ENCODE measurements at places on chromosomes 7 and 10.
A peak's percentile ranks its signal among the peaks of the same experiment; 100 is the strongest.

- DNase-seq: no peak
Observed at GRCh38 chr10:109928475-109928891, 5.2 kb upstream of the XPNPEP1 start.

GRCh38 chr10:29063806-29064644, 224.8 kb upstream of the LYZL1 start:
- no peak for DNase-seq

DNA sequence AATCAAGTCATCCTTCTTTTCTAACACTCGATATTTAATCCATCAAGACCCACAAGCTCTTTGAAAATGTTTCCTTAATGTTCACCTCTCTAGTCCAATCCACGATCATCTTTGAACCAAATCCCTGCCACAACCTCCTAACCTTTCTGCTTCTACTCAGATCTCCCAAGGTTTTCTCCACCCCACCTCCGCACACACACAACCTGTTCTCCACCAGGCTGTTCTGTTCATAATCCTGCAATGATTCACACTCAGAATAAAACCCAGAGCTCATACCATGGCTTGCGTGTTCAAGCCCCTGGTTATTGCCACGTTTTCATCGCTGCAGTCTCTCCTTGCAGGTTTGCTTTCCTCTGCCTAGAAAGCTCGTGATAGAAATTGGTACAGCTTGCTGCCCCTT, 53.8 kb upstream of the BAMBI start:
- DNase-seq: no peak

DNA sequence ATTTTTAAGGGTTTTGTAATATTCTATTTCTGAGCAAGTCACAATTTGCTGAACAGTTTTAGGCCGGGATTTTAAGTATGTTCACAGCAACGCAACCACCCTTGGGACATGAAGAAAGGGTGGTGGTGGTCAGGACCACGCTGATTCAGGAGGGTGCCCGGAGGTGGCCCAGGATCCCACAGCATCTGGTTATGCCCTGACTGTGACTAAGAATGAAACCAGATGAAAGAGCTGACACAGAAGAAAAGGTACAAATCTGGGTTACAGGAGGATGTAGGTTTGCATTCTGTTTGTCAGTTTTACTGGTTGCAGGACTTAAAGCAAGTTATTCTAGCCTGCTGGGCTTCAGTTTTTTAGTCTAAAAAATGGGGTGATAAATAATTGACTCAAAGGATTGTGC, 279.7 kb downstream of the CCSER2 start:
- DNase-seq: no peak

GRCh38 chr10:22611425-22612115, 102.8 kb downstream of the PIP4K2A start:
- DNase-seq: peak; percentile 36

DNA sequence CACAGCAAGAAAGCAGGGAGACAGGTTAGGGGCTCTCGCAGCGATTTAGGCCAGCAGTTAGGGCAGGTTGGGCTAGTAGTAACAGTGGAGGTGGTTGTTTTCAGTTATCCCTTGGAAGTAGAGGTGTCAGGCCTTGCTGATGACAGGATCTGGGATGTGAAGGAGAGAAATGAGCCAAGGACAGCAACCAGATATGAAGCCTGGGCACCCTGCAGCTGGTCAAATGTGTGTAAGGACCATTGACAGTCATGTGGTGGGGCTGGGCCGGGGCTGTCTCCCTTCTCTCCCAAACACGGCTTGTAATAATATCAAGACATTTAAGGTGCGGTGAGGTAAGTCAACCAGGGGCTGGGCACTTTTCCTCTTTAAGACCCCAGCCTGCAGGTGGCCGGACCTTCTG, 112.5 kb upstream of the IGFBP3 start:
- no peak for DNase-seq

DNA sequence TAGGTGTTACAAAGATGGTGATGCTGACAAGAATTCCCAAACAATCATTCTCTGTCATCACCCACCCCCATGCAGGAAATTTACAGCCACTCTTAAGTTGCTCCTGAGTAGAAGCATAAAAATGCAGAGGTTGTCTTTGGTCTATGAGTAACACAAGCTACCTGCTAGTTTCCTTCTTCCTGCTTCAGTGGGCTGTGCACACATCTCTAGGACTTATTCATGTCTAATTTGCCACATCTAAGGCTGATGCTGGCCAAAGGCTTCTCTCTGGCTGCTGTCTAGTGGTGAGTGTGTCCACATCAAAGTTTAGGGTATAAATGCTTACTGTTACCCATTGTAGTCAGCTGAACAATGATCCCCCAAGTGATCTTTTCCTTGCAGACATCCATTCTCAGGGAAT, 662.5 kb downstream of the TYW1 start:
- no peak for DNase-seq

GRCh38 chr7:96080027-96080426, 241.9 kb downstream of the SLC25A13 start:
- DNase-seq: no peak

- DNase-seq: no peak
Observed at GRCh38 chr10:23419201-23419600, 19.7 kb upstream of the OTUD1 start.

DNA sequence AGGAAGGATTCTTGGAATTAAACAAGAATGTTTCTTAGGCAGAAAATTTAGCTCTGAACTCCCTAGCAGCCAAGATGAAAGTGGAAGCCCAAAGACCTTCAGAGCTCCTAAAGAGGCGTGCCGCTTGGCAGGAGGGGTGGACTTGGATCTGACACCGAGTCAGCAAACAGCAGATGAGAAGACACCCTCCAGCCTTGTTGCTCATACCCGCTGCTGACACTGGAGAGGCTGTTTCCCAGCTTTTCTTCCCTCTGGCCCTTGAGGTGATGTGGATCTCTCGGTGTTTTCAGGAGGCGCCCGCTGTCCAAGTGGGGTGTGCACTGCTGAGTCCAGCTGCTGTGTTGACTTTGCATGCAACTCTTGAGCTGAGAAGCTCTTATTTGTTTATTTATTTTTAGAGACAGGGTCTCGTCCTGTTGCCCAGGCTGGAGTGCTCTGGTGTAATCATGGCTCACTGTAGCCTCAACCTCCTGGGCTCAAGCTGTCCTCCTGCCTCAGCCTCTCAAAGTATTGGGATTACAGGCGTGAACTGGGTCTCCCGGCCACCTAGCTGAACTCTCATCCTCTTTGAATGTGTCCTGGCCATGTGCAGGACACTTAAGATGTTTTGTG, 21.5 kb downstream of the SLC18A2 start:
- DNase-seq: no peak

- no peak for DNase-seq
Observed at GRCh38 chr10:62744136-62744535, 60.4 kb upstream of the ADO start.

DNA sequence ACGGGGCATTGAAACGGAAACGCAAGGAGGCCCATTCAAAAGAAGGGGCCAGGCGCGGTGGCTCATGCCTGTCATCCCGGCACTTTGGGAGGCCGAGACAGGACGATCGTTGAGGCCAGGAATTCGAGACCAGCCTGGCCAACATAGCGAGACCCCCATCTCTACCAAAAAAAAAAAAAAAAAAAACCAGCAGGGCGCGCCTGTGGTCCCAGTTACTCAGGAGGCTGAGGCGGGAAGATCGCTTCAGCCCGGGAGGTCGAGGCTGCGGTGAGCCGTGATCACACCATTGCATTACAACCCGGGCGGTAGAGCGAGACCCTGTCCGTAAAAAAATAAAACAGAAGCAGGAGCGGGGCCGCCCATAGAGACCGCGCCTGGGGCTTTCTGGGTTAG, 396 bp downstream of the PSMG3 start:
- no peak for DNase-seq

- no peak for DNase-seq
Observed at GRCh38 chr10:133438711-133439273, 14.4 kb upstream of the SPRN start.

- no peak for DNase-seq
Observed at GRCh38 chr7:51060536-51060935, 256.1 kb downstream of the COBL start.

DNA sequence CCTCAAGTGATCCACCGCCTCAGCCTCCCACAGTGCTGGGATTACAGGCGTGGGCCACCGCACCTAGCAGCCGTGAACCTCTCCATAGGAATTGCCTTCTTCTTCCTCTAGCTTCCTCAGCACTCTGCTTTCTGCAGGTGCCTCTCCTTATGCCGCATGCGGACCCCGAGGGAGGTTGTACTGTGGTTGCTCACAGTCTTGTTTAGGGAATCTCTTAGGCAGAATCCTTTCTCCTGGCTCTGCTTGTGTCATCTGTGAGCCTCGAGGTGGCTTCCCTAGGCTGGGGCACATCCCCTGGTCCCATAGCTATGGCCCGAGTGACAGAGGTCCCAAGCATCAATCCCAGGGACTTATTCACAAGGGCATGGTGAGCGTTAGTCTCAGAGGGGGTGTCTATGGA, 33.2 kb upstream of the GIMAP8 start:
- DNase-seq: no peak

- no peak for DNase-seq
Observed at GRCh38 chr10:86198271-86198670, 168.3 kb downstream of the GRID1 start.

- DNase-seq: no peak
Observed at GRCh38 chr7:73366990-73367389, 39.0 kb downstream of the FKBP6 start.

- DNase-seq: no peak
Observed at GRCh38 chr7:101465576-101466196, 103.0 kb downstream of the COL26A1 start.

- no peak for DNase-seq
Observed at GRCh38 chr10:5876181-5876768, 13.4 kb downstream of the ANKRD16 start.

- DNase-seq: no peak
Observed at GRCh38 chr10:125984865-125985495, 88.6 kb downstream of the FANK1 start.

DNA sequence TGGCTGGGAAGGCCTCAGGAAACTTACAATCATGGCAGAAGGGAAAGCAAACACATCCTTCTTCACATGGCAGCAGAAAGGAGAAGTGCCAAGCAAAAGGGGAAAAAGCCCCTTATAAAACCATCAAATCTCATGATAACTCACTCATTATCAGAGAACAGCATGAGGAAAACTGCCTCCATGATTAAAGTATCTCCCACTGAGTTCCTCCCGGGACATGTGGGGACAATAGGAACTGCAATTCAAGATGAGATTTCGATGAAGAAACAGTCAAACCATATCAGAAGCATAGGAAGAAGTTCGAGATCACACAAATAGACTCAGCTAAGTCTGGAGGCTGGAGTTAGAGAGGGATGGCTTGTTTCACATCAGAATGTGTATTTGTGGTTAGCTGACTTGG, 869.4 kb upstream of the PHF14 start:
- DNase-seq: no peak

DNA sequence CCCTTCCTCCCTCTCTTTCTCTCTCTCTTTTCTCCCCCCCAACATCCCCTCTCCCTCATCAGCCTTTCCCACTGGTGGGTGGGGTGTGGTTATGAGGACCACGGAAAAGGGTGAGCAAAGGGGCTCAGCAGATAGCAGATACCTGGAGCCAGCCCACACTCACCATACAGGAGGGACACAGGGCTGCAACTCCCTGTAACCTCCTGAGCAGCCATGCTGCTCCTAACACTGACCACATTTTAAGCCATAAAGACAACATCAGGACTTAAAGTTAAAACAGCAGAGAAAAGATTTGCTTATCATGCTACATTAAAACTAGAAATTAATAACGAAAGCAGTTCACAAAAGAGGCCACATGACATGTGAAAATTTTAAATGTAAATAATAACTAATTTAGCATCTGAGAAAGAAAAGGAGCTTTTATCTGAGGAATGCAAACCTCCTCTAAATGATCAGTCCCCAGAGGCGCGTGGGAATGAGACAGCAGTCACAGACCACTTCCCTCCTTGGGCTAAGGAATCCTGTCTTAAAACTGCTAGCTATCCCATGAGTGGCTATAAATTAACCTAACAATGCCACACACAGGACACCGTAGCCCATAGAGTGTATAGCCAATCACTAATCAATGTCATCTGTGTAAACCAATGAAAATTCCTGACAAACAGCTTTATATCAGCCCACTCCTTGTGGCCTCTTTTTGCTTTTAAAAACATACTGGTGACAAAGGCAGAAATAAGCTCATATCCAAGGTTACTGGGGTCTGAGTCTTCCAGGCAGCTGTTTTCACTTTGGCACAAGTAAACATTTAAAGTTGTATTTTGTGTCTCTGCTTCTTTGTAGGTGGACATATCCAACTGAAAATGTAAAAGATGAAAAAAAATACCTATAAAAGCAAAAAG, 33.3 kb downstream of the PKD1L1 start:
- DNase-seq: no peak

GRCh38 chr7:128108129-128108528, 76.9 kb upstream of the LRRC4 start:
- no peak for DNase-seq

DNA sequence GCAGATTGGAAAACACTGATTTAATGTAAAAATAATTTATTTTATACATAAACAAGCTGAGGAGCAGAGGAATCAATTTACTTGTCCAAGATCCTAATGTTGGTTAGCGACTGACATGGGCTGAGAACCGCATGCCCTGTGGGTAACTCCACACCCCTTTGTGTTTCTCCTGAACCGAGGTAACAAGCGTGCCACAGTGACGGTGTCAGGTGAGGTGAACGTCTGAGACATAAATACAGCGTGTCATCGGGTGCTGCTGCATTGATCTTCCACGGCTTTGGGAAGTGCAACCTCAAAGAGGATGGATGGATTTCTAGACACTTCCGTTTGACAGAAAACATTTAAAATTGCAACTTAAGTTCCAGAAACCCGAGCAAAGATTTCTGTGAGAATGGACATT, 386.8 kb upstream of the ADARB2 start:
- no peak for DNase-seq

GRCh38 chr10:86599729-86600128, 54.6 kb upstream of the OPN4 start:
- DNase-seq: no peak

GRCh38 chr10:133278577-133279265, 2.1 kb upstream of the ADAM8 start:
- DNase-seq: peak; percentile 36

- no peak for DNase-seq
Observed at GRCh38 chr10:81303656-81304055, 571.3 kb upstream of the NRG3 start.

DNA sequence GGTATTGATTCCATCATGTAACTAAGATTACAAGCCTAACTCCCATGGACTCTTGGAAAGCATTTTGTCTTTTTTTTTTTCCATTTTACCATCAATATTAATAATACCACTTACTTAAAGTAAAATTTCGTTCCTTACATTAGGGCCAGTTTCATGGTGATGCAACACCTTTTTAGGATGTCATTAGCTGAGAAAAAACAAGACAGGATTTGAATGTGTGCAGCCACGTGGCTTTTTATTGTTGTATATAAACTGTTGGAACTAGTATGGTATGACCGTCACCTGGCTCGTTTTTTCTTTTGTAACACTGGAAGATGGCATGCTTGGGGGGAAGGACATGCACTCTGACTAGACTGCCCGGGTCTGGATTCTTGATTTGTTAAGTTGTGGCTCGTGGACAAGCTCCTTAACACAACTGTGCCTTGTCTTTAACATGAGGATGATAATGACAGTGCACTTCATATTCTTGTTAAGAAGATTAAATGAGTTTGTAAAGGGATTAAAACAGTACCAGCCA, 42.1 kb downstream of the ARHGAP21 start:
- DNase-seq: no peak
